Trophoblast cell (in vitro differentiated cells and primary cell): ENCODE measurements at places on chromosomes 12 and 14.

DNA sequence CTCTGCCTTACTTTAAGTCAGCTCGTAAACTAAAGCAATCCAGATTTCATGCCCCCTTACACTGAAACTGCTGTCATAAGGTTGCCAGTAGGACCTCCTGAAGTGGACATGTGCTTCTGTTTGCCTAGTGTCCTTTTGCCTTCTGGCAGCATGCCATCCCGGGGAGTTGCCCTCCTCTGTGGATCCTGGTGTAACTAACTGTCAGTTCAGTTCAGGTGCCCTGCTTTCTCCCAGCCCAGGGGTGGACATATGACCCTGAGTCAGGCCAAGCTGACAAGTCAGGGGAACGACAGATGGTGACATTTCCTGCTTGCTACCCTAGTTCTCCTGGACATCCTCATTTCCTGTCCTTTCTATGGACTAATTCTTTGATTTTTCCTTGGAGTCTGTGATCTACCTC, 25.6 kb downstream of the AKAP6 start:
- no peak for DNase-seq

- DNase-seq: no peak
Observed at GRCh38 chr12:64522316-64522715, 70.4 kb downstream of the TBK1 start.

DNA sequence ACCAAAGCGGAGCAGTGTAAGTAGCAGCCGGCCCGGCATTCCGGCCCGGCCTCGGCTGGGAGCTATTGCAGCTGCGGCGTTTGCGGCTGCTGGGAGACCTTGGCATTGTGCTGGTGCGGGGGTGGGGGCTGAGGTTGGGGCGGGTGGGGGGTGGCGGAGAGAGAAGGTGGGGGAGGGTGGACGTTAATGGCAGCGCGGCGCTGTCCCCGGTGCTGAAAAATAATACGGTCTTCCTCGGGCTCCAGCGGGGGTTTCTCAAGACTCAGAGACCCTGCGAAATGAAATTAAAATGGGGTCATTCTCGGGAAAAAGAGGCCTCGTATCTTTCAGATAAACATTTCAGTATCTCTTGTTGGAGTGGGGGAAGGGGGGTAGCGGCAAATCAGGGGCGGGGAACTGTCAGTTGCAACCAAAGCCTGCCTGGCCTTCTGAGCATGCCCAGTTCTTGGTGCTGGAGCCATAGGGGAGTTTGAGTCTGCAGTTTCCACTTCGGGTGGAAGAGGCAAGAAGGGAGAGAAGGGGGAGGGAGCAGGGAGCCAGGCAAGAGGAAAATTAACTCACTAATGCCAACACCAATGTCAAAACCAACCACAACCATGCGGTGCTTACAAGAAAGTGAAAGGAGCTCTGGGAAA, 414 bp downstream of the UNC79 start:
- DNase-seq: peak; percentile 15

DNA sequence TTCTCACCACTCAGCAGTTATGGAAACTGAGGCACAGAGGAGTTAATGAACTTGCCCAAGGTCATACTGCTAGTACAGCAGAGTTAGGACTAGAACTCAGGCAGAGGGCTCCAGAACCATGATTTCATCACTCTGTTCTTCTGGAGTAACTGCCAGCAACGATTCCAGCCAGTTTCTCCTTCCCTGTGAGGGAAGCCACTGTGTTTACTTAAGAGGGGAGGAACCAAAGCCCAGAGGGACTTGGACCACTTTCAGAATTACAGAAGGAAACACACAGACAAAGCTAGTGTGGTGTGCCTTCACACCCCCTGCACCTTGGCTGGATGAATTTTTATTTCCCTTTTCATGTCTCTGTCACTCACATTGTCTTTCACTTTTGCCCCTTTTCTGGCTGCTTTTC, 398.2 kb downstream of the DPF3 start:
- no peak for DNase-seq

DNA sequence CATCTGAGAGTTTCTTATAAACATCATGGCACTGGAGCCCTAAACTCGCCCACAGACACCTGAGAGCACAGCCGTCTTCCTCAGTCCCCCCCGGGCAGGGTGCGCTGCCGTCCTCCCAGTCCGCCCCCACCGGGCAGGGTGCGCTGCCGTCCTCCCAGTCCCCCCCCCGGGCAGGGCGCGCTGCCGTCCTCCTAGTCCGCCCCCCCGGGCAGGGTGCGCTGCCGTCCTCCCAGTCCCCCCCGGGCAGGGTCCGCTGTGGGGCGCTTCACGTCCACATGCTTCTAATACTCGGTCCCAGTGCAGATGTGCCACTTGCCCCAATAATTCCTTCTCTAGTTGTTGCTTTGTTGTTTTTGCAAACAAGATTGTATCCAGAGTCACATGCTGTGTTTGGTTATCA, 6.9 kb upstream of the ADSS1 start:
- DNase-seq: no peak

DNA sequence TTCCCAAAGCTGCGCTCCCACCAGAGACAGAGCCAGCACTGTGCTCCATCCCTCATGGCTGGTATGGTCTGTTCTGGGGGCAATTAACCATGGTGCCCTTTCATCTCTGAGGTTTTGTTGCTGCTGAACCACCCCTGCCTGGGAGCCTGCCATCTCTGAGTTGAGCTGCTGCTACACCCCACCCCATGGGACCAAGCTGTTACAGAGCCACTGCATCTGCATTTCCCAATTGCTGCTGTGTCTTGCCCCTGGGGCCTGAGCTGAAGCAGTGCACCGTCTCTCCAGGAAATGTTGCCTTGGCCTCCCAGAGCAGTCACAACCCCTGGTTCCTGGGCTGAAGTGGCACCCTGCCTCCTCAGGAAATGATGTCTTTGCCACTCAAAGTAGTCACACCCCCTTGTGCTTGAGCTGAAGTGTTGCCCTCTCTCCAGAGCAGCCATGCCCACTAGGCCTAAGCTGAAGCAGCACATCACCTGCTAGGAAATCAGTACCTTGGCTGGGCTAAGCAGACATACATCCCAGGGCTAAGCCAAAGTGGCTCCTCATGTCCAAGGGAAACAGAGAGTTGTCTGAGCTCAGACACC, 140.3 kb downstream of the RERGL start:
- no peak for DNase-seq

GRCh38 chr14:77529213-77529612, 30.6 kb upstream of the ISM2 start:
- peak; percentile 47 for DNase-seq

DNA sequence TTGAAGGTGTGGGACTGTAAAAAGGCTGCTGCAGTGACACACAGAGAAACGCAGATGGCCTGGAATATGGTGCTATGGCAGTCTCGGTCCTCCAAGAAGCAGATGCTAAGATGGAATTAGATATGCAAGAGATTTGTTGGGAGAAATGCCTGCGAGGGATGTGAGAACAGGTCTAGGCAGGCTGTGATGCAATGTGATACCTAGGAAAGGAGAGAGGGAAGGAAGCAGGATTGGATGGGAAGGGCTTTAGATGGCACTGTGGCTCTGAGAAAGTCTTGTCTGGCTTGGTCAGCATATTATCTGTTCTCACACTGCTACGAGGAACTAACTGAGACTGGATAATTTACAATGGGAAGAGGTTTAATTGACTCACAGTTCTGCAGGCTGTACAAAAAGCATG, 374.4 kb downstream of the BCAT1 start:
- DNase-seq: no peak

- peak; percentile 9 for DNase-seq
Observed at GRCh38 chr14:65496178-65496993, 83.9 kb downstream of the FUT8 start.

GRCh38 chr12:110382683-110383082, 20.8 kb downstream of the ANAPC7 start:
- no peak for DNase-seq

DNA sequence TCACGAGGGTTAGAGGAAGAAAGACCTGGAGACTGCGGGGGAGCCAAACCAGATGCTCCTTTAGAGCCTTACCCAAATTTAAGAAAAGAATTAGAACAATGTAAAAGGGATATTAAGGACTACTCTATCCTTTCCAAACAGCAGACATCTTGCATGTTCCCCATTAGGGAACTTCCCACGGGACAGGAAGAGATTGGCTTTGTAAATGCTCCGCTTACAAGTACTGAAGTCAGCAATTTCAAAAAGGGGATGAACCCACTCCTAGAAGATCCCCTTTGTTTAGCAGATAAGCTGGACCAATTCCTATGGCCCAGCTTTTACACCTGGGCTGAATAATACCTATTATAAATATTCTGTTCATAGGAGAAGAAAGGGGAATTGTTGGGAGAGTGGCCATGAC, 74.2 kb downstream of the APOBEC1 start:
- no peak for DNase-seq

DNA sequence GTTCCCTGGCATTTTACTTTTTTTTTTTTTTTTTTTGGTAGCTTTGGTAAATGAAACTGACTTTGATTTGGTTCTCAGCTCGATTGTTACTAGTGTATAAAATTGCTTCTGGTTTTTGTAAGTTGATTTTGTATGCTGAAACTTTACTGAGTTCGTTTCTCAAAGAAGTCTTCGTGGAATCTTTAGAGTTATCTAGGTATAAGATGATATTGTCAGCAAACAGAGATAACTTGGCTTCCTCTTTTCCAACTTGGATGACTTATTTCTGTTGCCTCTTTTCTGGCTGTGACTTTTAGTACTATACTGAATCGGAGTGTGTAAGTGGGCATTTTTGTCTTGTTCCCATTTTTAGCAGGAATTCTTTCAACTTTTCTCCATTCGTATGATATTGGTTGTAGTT, 28.1 kb downstream of the USP15 start:
- DNase-seq: no peak

GRCh38 chr12:30796313-30796780, 41.6 kb upstream of the CAPRIN2 start:
- no peak for DNase-seq

DNA sequence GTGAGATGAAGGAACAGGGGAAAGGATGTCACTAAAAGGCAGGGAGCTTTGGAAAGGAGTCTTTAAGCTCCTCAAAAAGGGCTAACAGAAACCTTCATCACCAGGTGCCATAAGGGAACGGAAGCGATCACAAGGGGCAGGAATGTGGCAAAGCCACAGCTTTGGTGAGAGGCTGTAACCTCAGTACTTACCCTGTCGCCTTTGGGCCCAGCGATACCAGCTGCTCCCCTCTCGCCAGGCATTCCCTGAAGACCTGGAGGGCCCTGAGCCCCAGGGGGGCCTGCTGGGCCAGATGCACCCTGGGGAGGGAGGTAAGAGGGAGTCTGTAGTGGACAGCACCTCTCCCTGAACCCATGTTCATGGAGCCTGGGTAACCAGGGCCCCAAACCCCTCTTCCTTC, 18.9 kb downstream of the TMEM106C start:
- DNase-seq: no peak

DNA sequence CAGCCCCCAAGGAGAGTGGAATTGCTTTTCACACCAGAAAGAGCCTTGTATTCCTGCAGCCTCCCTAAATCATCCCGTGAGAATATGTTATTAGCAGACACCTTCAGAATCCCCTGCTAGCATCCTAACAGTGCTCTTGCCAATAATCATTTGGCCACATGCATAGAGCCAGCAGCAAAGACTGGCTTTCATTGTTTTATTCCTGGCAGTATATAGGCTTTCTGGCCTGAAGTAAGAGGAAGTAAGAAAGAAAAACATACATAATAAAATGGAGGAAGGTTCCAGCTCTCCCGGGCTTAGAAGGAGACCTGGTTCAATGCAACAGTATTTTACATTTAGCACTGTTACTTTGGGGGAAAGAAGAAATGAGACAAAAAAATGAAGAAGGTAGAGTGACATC, 176.7 kb upstream of the ATF7IP start:
- no peak for DNase-seq

DNA sequence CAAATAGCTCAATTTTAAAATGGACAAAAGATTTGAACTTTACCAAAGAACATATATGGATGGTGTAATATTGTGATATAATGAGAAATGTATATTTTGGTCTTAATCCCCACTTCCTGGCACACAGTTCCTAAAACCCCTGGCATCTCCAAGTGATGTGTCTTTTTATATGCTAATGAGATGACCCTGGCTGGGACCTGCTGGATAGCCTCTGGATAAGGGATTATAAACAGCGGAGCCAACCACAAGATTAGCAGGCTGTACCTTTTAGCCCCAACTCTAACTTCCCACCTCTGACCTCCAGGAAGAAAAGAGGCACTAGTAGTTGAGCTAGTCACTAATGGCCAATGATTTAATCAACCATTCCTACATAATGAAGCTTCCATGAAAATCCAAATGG, 130.0 kb downstream of the DPF3 start:
- no peak for DNase-seq

DNA sequence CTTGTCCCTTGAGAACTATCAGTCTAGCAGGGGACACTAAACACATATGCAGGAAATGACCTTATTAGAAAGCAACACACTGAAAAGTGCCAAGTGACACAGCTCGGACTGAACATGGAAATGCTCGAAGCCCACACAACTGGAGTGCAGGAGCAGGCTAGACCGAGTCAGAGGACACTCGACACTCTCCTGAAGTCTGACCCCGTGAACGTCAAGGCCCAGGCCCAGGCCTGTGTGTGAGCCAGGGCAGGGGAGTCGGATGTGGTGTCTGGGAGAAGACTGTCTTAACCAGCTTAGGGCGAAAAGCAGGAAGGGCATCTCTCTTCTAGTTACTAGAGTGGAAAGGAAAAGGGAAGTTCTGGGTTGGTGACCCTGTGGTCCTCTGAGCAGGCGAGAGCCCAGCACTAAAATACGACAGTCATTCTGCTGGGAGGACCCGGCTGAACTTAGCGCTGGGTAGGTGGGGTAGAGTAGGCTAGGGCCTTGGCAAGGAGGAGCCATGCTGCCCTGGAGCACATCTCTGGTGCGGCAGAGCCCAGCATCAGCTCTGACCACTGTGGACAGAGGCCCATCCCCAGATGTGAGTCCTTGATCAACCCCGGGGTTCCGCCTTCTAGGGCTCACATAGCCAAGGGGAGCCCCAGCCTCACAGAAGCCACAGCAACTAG, 93.0 kb downstream of the NTF3 start:
- no peak for DNase-seq

DNA sequence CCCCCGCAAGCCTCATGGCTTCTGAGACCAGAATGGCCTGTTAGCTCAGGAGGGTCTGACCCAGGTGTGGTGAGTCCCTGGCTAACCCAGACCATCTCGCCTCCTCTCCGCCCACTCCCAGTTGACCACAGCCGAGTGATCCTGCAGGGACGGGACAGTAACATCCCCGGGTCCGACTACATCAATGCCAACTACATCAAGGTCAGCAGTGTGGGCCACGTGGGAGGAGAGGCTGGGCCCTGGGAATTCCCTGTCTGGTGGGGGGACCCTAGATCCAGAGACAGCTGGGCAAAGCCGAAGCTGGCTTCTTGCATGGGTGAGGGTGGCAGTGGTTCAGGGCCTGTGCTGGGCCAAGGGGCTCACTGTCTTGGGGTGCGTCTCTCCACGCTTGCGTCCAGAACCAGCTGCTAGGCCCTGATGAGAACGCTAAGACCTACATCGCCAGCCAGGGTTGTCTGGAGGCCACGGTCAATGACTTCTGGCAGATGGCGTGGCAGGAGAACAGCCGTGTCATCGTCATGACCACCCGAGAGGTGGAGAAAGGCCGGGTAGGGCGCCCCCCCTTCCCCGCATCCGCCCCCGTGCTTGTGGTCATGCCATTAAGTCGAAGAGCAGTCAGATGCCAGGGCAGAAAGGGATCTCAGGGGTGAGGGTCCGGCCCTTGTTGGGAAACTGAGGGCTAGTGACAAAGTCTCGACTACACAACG, 5.0 kb downstream of the PTPN6 start:
- DNase-seq: no peak
